Stimulated activated naive CD8-positive, alpha-beta T cell treated with anti-CD3 and anti-CD28 coated beads, Interleukin-15, Interleukin-2, amounts not matched to agents 100 U/mL and 50 U/mL, for 24 hours (primary cell): ENCODE measurements at places on chromosomes 12 and 14.

- DNase-seq, result no peak
Observed at GRCh38 chr14:21768116-21768874, 94.7 kb upstream of the OR4E1 start.

DNA sequence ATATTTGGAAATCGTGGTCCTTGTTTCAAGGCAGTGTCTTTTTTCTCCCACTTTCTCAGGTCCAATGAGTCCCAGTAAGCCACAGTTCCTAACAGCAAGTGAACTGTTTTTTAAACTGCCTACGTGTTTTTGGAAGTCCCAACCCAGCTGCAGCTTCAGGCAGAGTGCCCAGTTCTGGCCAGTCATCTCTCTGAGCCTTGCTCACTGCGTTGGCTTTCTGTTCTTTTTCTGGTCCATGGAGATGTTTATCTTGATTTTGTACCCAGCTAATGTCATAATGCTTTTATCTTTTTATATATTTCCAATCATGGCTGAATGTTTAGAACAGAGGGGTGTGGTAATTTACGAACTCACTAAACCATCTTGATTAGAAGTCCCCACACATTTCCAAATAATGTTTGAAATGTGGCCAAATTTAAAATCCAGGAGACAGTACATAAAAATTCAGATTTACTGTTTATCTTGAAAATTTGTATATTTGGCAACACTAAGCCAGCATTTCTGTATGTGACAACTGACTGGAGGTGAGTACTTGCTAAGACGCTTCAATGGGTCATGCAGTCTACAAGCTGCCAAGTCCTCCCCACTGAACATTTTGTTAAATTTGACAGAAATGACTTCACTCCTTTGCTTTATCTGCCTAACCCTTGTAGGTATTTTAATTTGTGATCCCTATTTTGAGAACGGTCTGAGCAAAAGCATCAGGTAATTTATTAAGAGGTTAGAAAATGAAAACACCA lies 46.1 kb upstream of the OTOGL start:
- no peak for DNase-seq

DNA sequence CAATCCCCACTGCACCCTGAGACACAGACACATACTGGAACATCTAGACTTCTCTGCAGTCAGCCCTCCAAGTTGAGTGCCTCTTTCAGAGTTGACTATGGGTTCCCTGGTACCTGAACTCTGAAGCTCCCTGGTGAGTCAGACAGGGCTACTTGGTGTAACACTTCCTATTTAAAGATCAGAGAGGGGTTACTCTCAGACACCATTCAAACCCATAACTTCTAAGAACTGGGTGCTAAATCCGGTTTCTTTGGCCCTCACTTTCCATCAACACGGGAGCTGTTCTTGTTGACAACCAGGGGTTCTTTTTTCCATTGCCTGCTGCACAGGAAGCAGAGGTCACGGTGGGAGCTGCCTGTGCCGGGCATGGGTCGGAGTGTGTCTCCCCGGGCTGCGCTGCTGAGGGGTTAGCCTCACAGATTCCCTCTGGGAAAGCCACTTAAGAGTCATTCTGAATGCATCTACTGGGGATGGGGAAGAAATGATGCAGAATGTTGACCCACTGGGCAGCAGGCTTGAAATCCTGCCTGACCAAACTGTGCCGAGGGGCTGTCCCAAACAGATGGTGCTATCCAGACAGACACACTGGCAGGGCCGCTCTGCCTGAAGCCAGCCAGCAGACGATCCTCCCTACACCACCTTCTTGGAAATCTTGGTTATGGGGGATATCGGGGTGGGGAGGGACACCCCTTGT lies 74.1 kb downstream of the PITPNM2 start:
- DNase-seq, result peak; percentile 52

- DNase-seq, result no peak
Observed at GRCh38 chr14:36757734-36758601, 96.3 kb downstream of the PAX9 start.

DNA sequence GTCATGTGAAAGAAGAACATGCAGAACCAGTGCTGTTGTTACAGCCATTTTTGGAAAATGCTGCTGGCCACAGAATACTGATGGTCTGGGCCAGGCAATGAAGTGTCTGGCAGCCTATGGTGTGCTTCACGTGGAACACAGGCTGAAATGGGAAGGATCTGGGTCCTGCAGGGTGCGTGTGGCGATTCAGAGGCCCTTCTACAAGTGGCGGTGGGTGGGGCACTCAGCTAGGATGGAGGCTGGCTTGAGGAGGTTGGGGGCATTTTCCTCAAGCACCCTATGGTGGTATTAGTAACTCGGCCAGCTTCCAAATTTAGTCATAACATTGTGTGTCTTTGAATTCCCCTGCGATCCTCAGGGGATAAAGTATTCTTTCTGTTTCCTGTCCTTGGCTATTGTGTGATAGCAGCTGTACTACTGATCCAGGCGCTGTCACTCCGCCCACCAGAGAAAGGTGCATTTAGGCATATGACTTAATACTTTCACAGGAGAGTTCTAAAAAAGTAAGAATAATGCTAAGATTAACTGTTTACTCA lies 9.2 kb upstream of the RAD52 start:
- DNase-seq, result no peak
